ENCODE measurements at places on chromosomes 13 and 19.

GRCh38 chr13:79398915-79399314, 7.1 kb downstream of the RBM26 start:
- DNase-seq, result no peak

- DNase-seq, result peak; percentile 80
Observed at GRCh38 chr19:8342684-8343482, at the start of gene KANK3. Gene KANK3 (minus strand): TSS chr19:8343262. CDS start chr19:8337828, 5,434 bp downstream.

DNA sequence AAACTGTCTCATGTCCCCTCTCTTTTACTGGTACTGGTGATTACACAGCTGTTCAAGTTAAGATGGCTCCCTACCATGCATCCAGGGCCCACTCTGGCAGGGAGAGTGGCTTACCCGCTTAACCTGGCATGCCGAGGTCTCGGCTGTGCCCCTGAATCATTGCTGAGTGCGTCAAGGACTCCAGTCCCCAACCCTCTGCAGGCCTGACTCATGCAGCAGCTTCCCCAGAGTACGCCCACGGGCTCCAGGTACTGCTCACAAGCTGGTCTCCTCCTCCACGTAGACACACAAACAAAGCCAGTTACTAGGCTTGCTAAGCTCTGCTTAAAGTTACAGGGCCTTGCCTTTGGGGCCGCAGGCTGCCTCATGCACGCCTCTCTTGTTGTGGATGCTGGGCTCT, 447.4 kb downstream of the COG6 start:
- peak; percentile 71 for DNase-seq

DNA sequence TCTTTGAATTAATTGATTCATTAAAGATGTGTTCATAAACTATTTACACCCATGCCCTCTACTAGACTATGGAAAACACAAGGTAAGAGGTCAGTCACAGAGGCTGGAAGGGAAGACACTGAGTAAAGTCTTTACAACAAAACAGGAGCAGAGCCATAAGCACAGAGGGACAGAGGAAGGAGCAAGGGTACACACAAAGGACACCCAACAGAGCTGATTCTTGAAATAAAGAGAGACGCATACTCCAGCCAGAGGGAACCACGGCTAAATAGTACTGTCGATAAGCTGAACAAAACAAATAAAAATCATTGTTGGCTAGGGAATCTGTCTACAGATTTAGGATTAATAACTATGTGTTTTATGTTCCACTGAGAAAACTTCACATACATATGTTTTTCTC, 289.2 kb downstream of the EFNB2 start:
- no peak for DNase-seq
